ENCODE measurements at places on chromosomes 3 and 15.

DNA sequence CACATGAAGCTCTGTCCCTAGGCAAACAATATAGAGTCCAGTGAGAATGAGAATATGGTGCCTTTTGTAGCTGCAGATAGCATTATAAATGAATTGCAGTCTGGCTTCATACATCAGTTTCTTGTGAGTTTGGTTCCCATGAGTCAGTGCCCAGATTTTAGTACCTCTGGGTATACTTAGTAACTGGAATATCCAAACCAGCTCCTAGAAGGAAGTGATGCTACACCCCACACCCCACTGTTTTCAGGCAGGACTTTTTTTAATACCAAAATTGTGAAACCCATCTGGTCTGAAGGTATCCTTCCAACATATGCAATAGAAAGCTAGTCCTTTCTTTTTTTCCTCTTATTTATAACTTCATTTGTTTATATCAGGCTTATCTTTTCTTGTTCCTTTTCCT, 42.1 kb upstream of the FOXP1 start:
- no peak for DNase-seq

DNA sequence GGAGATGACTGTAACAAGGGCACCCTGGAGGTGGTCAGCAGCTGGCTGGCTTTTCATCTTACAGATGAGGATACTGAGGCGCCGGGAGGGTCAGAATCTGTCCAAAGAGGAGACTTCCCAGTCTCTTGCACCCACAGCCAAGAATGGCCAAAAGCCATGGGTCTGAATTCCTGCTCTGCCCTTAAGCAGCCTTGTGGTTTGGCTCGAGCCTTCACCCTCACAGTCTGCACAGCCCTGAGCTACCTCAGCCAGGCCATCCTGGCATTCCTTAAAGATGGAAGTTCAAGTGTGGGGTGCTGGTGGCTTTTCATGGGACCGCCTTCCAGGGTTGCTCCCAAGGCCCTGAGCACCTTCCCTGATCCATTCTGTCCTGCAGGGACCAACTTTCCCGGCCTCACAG, 59.2 kb downstream of the CACNA2D2 start:
- DNase-seq: no peak

GRCh38 chr3:60333710-60334109, 917.5 kb downstream of the FHIT start:
- no peak for DNase-seq

- no peak for DNase-seq
These were observed 1.9 kb upstream of the TNFSF10 start for GRCh38 chr3:172525116-172525613.

DNA sequence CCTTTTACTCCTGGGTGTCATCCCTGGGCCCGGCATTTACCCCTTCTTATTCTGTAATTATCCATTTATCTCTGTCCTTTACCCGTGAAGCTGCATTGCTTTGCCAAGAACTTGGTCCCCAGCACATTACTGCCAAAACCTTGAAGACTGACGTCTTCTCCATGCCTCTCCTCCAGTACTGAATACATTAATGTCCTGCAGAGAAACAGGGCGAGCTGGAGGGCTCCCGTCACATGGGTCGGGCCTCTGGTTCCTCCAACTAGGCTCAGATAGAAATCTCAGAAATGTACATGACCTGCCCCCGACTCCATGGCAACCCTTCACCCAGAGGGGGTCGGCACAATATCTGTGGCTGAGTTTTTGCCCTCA, 445 bp downstream of the EFCAB12 start:
- DNase-seq: no peak
